Cortex of kidney (tissue), 1 donor: ENCODE measurements at places on chromosomes 16 and 17.

DNA sequence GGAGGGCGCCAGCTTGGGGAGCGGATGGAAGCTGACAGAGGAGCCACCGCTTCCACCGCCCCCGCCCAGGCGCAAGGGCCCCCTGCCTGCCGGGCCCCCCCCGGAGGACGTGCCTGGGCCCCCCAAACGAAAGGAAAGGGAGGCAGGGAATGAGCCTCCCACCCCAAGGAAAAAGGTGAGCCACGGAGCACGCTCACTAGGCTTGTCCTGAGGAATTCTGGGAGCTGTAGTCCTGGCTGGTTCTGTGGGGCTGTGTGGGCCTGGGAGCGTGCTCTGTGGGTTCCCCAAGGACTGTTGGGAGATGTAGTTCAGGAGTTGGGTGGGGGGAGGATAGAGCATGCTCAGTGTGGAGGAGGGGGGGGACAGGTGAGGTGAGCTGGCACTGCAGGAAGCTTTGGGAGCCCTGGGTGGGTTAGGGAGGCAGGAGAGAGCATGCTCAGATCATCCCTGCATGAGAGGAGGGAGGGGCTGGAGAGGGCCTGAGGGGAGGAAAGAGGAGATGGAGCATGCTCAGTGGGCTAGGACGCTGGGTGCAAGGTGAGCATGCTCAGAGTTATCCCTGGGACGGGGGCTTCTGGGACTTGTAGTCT lies 4.5 kb downstream of the FBXL19 start:
- DNase-seq = no peak

GRCh38 chr16:89864527-89864820 lies 8.9 kb upstream of the TCF25 start:
- DNase-seq = no peak

DNA sequence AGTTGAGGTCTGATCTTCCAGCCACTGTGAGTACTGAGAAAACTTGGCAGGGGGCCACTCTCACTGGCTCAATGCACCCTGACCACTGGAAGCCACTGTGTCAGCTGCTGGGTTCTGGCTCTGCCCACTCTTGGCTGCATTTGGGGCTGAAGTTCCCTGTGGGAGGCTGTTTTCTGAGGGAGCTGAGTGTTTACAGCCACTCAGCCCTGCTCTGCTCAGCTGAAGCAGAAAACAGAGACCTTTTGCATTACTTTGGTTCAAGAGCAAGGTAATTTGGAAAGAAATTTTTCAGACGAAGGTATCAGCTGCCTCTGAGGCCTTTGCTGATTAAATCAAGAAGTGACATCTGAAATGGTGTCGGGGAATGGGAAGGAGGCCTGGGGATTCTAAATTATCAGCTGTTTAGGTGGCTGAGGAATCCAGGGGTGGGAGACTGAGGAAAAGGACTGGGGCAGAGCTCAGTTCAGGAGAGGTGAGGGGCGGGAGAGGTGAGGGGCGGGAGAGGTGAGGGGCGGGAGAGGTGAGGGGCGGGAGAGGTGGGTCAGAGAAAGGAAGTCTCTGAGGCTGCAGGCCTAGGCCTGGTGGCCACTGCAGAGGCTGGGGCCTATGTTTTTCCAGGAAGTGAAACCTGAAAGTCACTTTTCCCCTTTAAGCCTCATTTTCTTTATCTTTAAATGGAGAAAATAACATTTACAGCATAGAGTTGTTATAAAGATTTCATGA lies at the start of gene ACSM5:
TSS of gene ACSM5 (plus strand) at position 137 of the 723 bp plus-strand sequence. CDS start 1,951 bp downstream, outside the sequence.
- no peak for DNase-seq

DNA sequence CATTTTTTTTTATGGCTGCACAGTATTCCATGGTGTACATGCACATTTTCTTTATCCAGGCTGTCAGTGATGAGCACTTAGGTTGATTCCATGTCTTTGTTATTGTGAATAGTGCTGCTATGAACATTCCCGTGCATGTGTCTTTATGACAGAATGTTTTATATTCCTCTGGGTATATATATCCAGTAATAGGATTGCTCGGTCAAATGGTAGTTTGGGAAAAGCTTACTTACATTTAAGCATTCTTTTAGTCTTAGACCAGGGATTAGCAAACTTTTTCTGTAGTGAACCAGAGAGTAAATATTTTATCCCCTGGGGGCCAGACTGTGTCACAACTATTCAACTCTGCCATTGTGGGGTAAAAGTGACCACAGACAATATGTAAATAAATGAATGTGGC lies 40.2 kb downstream of the MED13 start:
- DNase-seq = no peak

GRCh38 chr17:67421869-67422273 lies 44.8 kb downstream of the PITPNC1 start:
- DNase-seq = no peak

- DNase-seq = no peak
Measured at GRCh38 chr16:29784901-29785500, 5.5 kb upstream of the KIF22 start.
